ENCODE measurements at places on chromosomes 6 and 20.
A peak's percentile ranks its signal among the peaks of the same experiment; 100 is the strongest.

GRCh38 chr6:39059496-39060310 is 11.1 kb downstream of the GLP1R start:
- no peak for DNase-seq

GRCh38 chr6:123777563-123777962 is 26.1 kb upstream of the NKAIN2 start:
- DNase-seq = peak; percentile 5

- no peak for DNase-seq
Measured at GRCh38 chr6:2385471-2385983, 140.1 kb upstream of the GMDS start.

DNA sequence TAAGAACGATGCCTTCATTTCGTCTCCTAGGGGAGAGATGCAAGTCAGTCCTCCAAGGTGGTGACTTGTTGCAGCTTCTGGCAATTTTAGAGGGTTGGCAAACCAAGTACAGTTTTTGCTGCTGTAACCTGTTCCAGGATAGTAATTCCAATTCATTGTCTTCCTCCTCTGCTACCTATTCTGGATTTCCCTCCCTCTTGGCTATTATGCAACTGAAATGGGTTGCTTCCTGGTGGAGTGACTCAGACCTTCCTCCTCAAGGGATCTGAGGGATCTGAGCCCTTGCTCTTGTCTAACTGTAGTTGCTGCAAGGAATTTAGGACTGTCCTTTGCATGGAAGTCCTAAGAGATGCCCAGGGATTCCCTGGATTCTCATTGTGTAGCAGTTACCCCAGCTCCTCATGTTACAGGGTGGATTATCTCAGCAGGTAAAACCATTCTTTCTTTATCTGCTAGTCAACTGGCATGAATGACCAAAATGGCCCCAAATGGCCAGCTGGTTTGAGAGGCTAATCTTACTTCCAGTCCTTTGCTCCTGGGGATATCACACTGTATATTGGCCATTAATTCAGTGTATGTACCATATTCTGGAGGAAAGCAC is 17.6 kb upstream of the ELMO2 start:
- DNase-seq = no peak
